Forelimb muscle (tissue), 1 donor: ENCODE measurements at places on chromosomes 5 and 9.
A peak's percentile ranks its signal among the peaks of the same experiment; 100 is the strongest.

DNA sequence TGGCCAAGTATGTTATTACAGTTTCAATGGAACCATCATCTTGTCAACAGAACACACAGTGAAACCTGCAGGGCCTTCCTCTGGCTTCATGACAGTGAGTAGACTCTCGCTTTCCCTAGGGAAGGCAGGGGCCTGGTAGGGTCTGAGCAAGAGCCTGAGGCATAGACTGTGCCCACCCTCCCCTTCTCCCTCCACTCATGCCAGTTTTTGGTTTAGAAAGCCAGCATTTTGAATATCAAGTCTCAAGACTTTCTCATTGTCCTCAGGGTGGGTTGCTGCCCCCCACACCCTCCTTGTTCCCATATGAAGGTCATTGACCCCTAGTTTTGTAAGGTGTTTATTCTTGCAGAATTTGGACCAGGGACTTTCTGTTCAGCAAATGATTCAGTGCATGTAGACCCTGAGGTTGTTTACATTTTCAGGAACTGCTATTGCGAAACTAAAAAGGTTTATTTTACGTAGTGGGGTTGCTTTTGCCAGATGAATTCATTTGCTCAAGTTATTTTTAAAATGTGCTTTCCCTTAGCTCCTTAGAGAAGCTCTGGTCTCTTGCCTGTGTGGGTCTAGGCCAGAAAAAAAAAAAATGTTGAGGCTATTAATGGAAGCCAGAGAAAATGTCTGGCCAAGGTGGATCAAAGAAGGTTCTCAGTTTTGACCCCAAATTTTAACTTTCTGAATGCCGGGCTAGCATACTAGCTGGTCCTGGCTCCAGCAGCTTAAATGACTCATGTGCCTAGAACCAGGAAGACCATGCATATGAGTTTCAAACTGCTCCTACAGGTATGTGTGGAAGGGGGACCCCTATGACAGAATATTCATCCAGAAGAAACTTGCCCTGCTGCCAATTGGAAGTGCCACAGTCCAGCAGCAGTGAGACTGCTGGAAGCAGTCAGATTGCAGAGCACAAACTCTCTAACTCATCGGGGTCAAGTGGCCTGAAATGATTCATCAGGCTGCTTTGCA, 10.1 kb upstream of the MOB3B start:
- peak; percentile 68 for DNase-seq

DNA sequence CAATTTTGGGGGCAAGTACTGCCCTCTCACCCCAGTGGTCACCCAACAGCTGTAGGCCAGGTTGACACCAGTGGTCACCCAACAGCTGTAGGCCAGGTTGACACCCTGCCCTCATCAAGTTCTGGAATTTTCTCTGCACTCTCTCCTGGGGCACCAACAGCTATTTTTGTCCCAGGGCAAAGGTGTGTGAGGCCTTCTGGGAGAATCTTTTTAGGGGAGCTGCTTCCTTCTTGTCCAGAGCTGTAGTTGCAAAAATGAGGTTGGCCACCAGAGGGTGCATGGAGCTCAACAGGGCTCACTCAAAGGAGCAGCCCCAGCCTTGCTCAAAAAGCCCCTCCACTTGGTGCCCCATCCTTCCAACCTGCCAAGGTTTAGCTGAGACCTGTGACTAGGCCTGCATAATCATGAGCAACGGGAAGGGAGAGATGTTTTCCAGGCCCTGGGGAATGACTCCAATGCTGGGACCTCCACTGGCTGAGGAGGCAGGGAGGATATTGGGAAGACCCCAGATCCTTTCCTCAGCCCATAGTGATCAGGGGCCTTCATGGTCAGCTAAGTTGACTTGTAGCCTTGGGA, 10.6 kb upstream of the P4HA2 start:
- DNase-seq: no peak

- no peak for DNase-seq
These were observed 27.7 kb downstream of the AUH start for GRCh38 chr9:91334053-91334452.

DNA sequence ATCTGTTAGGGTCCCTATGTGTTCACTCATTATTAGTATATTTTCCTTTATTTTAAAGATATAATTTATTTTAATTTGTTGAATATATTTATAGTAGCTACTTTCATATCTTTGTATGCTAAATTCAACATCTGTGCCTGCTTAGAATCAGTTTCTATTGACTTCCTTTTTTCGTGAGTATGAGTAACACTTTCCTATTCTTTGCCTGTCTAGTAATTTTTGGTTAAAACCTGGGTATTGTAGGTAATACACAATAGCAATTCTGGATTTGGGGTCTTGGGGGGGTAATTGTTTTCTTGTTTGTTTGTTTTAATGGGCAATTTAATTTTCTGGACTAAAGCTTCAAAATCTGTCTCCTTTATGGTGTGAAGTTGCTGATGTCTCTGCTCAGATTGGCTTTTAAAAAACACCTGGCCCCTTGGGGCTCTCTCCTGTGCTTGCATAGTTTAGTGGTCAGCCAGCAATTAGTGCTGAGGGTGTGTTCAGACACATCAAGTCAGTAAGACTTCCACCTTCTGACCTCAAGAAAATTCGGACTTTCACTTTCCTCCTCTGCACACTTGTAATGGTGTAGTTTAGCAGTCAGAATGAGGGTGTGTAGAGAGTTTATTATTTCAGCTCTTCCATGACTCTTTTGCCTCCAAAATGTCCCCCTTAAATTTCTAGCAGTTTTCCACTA, 124.4 kb upstream of the MAP1B start:
- no peak for DNase-seq

DNA sequence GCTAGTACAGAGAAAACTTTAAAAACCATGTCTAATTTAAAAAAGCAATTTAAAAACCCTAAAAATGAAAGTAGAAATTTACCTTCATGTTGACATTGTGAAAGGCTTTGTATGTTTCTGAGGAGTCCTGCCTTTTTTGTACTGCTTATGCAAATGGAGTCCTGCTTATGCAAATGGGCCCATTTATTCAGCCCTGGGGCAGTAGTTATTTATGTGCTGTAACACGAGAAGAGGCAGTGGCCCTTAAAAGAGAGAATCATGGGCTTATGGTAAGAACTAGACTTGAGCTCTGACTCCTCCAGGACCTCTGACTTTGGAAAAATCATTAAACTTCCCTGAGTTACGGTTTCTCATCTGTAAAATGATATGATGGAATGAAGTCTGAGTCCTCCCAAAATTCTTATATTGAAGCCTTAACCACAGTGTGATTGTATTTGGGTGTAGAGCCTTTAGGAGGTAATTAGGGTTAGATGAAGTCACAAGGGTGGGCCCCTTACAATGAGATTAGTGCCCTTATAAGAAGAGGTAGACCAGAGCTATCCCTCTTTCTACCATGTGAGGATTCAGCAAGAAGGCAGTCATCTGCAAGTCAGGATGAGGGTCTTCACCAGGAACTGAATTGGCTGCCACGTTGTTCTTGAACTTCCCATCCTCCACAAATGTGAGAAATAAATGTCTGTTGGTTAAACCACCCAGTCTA, 447.8 kb upstream of the CD180 start:
- no peak for DNase-seq

- DNase-seq: peak; percentile 22
These were observed 600.7 kb upstream of the SGCD start for GRCh38 chr5:155726267-155726666.

DNA sequence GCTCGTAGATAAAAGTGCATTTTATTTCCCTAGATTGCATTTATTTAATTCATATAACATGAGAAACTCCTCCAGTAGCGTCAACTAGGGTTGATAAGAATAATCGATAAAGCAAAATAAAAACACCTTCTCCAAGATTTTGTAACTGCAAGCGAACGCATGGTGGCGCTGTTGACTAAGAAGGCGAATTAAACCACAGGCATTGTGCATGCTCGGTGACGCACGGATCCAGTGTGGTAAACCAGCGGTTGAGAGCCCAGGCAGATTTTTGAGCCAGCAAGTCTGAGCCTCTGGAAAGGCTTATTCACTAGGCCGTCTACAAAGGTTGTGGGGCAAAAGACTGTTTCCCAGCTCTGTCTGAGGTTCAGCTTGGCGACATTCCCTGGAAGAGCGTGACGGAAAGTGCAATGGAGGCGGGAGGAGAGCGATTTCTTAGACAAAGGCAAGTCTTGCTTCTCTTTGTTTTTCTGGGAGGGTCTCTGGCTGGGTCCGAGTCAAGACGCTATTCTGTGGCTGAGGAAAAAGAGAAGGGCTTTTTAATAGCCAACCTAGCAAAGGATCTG, at the start of gene PCDHB3:
Gene PCDHB3, plus strand, starts transcription at position 231 of the 563 bp plus-strand sequence. Its CDS starts 177 bp downstream, at position 408.
- DNase-seq: no peak

- no peak for DNase-seq
These were observed at the start of gene GABRG2 for GRCh38 chr5:162067655-162068411. TSS of gene GABRG2 (plus strand) at chr5:162067773. CDS start at chr5:162068000, 227 bp downstream.

DNA sequence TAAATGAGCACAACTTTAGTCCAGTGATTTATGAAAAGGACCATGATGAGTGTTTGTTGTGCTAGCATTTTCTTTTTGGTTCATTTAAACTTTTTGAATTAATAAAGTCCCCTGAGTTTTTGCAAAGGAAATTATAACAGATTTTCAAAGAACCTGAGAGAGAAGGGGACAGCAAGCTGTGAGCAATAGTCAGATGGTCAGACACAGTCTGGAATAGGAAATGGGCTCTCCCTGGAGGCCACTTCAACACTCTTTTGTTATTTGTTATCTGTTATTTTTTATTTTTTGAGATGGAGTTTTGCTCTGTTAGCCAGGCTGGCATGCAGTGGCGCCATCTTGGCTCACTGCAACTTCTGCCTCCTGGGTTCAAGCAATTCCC, 171.1 kb downstream of the ARHGEF28 start:
- no peak for DNase-seq

DNA sequence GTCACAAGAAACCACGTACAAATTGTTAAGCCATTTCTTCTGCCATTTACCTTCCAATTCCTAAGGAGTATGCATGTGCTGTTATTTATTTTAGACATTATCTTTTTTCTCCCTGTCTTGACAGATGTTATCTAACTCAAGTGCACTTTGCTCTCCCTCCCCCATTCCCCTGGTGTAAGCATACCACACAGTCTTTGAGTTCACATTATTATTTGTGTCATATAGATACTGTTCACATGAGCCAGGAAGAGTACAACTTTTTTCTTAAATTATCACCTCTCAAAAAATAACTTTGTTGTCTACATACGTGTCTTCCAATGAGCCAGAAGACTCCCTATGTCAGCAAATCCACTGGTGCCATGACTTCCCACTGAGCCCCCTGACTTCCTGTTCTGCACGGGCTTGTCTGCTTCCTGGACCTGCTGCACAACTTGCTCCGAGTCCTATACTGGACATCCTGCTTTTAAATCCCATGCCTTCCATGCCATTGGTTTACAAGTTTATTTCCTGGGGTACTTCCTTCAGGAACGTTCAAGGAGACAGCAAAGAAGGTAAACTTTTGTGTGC, 19.9 kb upstream of the FAM120A start:
- DNase-seq: no peak

GRCh38 chr5:88085462-88085861, 183.2 kb downstream of the TMEM161B start:
- DNase-seq: no peak

GRCh38 chr9:99180199-99180598, 41.5 kb downstream of the ALG2 start:
- no peak for DNase-seq

DNA sequence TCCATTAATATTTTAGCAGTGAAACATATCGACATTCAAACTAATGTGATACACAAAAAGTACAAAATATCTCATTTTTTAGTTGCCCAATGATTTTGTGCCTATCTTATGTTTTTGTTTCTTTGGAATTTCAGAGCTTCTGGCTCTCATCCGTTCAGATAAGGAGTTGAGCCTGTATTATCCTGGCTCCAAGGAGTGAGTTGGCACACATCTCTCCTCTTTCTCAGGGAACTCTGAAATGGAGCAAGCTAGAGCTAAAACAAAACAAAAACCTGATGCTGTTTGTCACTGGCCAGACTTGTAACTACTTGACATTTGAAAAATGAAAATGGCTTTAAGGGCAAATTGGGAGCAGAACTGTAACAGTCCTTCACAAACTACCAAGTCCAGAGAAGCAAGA, 131.3 kb upstream of the SLC28A3 start:
- DNase-seq: no peak

DNA sequence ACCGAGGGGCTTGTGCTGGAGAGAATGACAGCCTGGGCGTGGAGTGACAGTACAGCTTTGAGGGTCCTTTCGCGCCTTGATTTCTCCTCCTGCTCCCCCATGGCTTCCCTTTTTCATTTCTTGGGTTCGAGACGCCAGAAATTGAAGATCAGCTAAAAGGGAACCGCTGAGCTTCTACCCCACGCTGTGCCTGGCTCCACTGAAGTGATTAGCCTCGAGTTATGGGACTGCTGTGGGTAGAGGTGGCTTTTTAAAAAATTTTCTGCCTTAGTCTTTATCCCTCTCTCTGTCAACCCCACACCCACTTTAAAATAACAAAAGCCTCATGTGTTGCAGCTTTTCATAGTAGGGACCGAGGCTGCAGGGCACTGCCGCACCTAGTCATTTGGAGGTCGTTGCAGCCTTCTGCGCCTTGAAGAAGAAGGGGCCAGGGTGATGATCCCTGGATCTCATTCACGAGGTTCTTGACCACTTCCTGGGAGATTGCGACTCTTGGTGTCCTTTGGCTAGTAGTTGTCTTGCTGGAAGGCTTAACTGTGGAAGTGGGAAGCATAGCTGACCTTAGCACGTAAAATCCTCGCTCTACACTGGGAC, 603 bp downstream of the PPIP5K2 start:
- DNase-seq: no peak

- DNase-seq: no peak
These were observed 40.3 kb upstream of the CDKN2B start for GRCh38 chr9:22049411-22049810.

DNA sequence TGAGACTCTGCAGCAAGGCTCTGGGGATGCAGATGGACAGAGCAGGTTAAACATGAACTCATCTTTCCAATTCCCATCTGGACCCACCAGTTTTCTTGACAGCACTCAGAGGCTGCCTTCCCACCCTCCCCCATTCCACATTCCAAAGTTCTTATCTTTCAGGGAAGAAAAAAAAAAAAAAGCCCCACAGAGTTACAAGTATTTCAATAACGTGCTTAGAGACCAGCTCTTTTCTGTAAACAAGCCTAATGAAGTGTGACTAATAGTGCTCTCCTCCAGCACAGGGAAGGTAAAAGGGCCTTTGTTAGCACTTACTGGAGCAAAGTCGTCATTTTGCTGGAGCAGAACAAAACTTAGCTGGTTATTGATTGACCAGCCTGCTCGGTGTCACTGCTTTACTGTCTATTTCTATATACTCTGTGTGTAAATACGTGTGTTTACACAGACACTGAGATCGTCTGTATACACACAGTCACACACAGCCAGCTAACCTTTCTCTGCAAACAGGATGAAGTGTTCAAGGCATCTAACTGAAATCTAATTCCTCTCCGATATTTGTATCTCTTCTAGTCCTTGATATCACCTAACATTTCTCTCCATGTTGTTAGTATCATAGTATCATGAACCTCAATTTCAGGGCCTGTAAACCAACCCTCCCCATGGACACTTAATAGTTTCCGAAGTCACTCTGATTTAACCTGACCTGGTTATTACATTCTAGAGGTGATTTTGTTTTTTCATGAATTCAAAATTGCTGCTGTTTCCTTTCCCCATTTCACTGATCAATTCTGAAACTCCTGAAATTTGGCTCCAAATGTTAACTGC, 84.9 kb downstream of the ZNF608 start:
- DNase-seq: no peak
